Uterus (tissue), 4 donors: ENCODE measurements at places on chromosomes 2 and 18. TPM values are rescaled to one million over a fixed set of nuclear protein-coding genes. Genes with fewer than 3 reads are reported as not detected.
A peak's percentile ranks its signal among the peaks of the same experiment; 100 is the strongest.

Gene ROCK2
- 143 TPM for total RNA-seq

GRCh38 chr18:61241260-61241853 is 91.9 kb upstream of the CDH20 start:
- DNase-seq = no peak

Gene EVX2
- total RNA-seq = 0.28 TPM

Gene RETSAT
- total RNA-seq = 28.0 TPM

GRCh38 chr2:221070106-221070505 is 502.0 kb downstream of the EPHA4 start:
- no peak for DNase-seq

Gene RMDN2
- total RNA-seq = 14.1 TPM

GRCh38 chr2:230901006-230901405 is 24.0 kb downstream of the GPR55 start:
- peak; percentile 1 for DNase-seq

Gene ABCB11
- total RNA-seq = not detected

Gene CFAP221
- total RNA-seq = 0.51 TPM
